Mammary microvascular endothelial cell (primary cell): ENCODE measurements at places on chromosomes 12 and 14. TPM values are rescaled to one million over a fixed set of nuclear protein-coding genes. Genes with fewer than 3 reads are reported as not detected.

MNAT1 gene
- total RNA-seq: 43.4 and 51.6 TPM in 2 replicates

TPPP2 gene
- total RNA-seq: not detected in 2 replicates

C3AR1 gene
- total RNA-seq: 0.20 and 0.30 TPM in 2 replicates

RD3L gene
- total RNA-seq: not detected in 2 replicates
